HT-29 (cell line): ENCODE measurements at places on chromosomes 1 and 21.

DNA sequence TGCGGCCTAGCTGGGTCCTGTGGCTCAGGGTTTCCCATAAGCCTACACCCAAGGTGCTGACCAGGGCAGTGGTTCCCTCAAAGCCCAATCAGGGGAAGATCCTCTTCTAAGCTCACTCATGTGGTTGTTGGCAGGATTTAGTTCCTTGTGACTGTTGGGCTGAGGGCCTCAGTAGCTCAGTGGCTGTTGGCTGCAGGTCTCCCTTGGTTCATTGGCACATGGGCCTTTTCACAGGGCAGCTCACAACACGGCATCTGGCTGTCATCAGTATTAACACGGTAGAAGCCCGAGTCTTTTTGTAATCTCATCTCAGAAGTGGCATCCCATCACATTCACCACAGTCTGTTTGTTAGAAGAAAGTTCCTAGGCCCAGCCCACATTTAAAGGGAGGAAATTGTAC lies 188.2 kb upstream of the HMCN1 start:
- no peak for DNase-seq

DNA sequence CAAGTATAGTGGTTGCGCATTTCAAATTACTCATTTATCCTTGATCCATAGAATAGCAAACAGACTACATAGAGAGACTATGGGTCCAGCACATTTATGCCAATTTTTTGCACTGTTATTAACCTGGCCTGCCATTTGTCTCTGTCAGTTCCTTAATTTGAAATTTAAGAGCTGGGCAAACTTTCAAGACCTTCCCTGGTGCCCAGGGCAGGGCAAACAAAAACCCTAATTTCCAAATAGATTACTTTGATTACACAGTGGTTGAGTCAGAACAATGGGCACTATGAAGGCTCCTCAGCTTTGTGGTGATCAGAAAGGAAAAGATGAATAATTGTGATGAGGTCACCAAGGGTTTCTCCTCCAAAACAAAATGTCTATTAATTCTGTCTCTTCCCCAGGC lies 80.6 kb downstream of the TNFSF18 start:
- no peak for DNase-seq

GRCh38 chr21:45136927-45137611 lies 62.7 kb downstream of the ADARB1 start:
- DNase-seq: peak; percentile 80

DNA sequence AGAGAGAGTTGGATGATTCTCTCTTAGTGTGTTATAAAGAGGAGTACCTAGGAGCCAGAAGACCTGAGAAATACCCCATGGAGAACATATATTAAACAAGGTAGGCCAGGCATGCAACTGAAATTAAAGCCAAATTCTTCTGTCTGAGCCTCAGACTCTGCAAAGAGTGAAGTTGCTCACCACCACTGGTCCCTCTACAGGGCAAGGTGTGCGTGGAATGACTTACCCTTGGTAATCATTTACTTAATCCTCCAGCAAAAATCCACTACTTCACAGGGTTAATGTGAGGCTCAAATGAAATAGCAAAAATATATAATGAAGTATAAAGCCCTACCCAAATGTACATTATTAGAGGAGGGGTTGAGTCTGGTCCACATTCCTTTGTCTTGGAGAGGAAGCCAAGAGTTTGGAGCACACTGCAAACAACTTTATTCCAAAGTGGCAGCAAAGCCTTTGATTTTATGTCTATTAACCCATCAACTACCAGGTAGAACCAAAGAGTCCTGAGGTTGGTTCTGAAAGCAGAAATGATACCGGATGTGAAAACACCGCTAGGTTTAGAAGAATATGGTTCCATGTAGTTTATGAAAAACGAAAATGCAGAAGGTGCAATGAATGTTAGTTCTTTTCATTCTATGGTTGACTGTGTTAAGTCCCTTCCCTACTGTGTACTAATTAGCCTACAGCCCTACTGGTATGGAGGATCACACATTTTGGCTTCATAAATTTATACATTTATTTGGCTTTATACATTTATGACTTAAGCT lies 8.5 kb downstream of the SSR2 start:
- DNase-seq: no peak

DNA sequence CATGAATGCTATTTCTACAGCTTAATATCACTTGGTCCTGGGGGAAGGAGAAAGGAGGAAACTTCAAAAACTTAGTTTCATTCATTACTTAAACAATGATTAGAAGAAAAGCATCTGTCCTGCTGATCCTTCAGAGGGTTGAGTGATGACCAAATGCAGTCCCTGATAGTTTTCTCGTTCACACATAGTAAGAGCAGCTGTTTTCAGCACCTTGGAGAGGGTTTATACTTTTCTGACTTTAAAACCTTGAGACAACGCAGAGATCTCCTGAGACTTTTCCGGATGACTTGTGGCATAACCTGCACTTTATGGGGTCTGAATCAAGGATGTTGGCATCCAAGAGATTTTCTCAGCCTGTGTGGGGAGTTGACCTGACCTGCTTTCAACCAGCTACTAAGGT lies 94.0 kb upstream of the KCND3 start:
- peak; percentile 16 for DNase-seq

DNA sequence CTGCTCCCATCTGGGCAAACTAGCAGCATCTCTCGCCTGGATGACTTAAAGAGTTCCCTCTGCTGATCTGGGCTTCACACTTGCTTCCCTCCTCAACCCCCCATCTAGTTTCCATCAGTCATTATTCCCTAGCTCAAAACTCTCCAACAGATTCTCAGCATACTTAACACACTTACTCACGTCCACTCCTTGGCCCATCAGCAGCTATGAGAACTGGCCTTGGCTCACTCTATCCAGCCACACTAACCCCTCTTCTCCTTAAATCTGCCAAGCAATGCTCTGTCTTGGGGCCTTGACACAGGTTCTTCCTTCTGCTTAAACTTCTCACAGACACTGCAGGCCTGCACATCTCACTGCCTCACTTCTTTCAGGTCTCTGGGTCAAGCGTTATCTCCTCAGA lies 41.6 kb downstream of the GNG12 start:
- no peak for DNase-seq

GRCh38 chr1:156550346-156550745 lies 22.0 kb downstream of the IQGAP3 start:
- no peak for DNase-seq

GRCh38 chr1:241817956-241818612 lies 29.9 kb upstream of the EXO1 start:
- no peak for DNase-seq

- no peak for DNase-seq
Observed at GRCh38 chr1:86856196-86856595, 57.7 kb downstream of the SELENOF start.

GRCh38 chr1:36151134-36151844 lies 2.0 kb upstream of the TRAPPC3 start:
- DNase-seq: no peak

- no peak for DNase-seq
Observed at GRCh38 chr1:55888685-55889317, 673.6 kb upstream of the USP24 start.

- DNase-seq: peak; percentile 1
Observed at GRCh38 chr1:114669562-114670082, at the start of gene DENND2C. DENND2C (minus strand) TSS chr1:114670049; CDS start chr1:114625984, 44,065 bp downstream.

- no peak for DNase-seq
Observed at GRCh38 chr1:28035420-28035819, 53.0 kb downstream of the EYA3 start.

DNA sequence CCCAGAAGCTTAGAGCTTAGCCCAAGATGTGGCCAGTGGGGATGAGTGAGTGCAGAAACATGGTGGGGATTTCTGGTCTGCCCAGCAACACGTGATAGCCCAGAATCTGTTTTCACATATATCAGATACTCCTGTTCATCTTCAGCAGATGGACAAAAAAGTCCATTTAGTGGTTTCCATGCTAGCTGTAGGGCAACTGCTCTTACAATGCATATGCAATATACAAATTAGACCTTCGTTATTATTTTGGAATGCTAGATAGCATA lies 96.9 kb upstream of the SGIP1 start:
- no peak for DNase-seq

DNA sequence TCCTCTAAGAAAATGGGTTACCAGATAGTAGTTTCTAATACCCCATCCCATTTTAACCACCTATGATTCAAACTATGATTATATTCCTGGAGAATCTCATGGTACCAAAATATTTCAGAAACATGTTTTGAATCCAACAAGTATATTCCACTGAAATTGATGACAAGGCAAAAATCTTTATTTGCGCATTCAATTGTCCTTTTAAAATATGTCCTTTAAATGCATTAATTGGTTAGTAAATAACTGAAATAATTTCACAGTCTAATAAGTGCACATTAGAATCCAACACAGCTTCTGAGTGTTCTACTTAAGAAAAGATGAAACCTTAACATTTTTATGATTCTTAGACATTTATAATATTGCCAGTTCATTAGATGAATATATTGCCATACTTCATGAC lies 356.6 kb downstream of the SETD4 start:
- DNase-seq: no peak

GRCh38 chr1:58718435-58718834 lies 18.6 kb upstream of the MYSM1 start:
- no peak for DNase-seq

DNA sequence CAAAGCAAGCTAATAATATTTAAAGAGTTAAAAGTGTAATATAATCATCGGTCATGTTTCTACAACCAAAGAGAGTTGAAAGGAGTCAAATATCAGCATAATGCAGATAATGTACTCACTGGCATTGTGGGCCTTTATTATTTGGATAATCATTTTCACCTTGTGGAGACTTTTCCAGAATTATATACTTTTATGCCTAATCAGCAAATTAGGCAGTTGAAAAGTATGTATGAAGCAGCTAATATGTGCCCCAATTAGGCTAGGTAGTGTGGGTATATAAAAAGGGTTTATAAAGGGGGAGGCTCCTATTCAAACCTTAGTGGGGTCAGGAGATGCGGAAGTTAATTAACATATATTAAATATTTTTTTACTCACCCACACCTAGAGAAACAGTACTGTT lies 102.8 kb upstream of the HNRNPU start:
- DNase-seq: no peak

- peak; percentile 49 for DNase-seq
Observed at GRCh38 chr1:93616221-93616995, 65.2 kb downstream of the BCAR3 start.

- no peak for DNase-seq
Observed at GRCh38 chr1:245666412-245666811, 511.6 kb downstream of the KIF26B start.

- DNase-seq: no peak
Observed at GRCh38 chr21:27498025-27498424, 531.1 kb upstream of the ADAMTS5 start.

- DNase-seq: no peak
Observed at GRCh38 chr1:183124259-183124658, 61.8 kb upstream of the LAMC2 start.

DNA sequence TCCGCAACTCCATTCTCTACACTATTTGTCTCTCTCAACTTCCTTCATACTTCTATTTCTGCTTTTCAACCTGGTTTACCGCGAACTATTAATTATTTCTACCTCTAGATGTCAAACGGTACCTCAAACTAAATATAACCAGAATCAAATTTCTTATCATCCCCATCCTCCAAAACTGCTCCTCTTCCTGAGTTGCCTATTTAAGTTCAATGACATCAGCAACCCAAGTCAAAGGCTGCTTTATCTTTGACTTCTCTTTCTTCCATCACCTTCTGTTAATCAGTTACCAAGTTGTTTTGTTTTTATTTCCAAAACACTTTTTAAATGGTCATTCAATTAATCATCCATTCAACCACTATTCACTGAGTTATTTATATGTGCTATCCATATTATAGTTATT lies 171.9 kb downstream of the COL24A1 start:
- no peak for DNase-seq

DNA sequence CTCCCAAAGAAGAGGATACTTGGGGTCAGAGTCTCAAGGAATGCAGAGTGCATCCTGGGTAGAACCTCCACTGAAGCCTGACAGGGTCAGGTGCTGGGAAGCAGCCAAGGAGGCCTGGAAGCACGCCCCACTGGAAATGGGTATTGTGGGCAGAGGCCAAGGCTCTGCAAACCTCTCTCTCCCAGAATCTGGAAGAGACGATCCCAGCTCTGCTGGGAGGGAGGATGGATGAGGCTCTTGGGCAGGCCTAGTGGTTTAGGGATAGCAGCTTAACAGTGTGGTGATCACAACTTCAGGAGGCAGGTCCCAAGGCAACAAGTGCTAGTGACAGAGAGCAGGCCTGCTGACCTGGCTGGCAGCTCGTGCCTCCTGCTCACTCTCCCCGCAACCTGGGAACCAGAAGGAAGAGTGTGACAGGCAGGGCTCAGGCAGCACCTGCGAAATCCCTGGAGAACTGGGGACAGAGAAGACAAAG lies 641.0 kb downstream of the PLPP3 start:
- no peak for DNase-seq

DNA sequence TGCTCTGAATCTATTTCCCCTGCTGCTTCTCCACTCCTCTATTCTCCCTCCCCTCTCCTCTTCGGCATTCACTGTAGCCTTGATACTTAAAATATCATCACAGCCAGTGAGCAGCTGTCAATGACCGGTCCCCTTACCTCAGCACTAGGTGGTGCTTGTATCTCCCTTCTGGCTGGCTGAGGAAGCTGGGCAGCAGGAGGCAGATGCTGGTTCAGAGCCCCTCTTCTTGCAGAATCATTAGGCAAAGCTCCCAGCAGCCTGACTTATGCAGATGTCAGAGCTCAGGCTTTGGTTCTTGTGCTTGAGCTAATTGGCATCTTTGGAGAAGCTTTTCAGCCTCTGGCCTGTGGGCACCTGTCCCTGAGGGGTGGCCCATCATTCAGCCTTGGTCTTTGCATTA lies 31.9 kb upstream of the KCNA2 start:
- DNase-seq: no peak

DNA sequence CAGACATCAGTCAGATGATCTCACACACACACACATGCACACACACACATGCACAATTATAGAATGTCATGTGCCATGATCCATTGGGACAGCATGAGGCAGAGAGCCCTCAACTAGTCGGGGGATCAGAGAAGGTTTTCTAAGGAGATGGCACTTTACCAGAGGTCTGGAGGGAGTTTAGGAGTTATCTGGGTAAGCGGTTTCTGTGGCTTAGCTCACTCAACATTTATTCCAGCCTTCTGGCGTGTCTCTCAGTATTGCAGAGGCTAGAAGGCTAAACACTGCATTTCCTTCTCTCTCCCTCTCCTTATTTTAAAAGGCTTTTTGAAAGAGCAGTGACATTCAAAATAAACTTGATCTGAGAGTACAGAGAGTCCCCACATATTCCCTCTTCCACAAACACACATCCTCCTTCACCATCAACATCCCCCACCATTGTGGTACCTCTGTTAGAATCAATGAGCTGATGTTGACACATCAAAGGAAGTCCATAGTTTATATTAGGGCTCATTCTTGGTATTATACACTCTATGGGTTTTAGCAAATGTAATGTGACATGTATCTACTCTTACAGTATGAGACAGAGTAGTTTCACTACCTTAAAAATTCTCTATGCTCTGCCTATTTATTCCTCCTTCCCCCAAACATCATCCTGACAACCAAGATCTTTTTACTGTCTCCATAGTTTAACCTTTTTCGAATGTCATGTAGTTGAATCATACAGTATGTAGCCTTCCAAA lies 9.0 kb upstream of the PLA2G2A start:
- no peak for DNase-seq

GRCh38 chr1:163141556-163141955 lies 61.2 kb downstream of the RGS5 start:
- DNase-seq: no peak

- no peak for DNase-seq
Observed at GRCh38 chr1:173407846-173408245, 69.3 kb upstream of the PRDX6 start.

GRCh38 chr1:201562257-201562656 lies 23.3 kb downstream of the NAV1 start:
- DNase-seq: no peak
